ENCODE measurements at places on chromosomes 1 and 21.

GRCh38 chr21:24050231-24050630, 1557.0 kb downstream of the MRPL39 start:
- H3K27me3 ChIP-seq = no peaks in the 10 kb centered on the region
- no peaks in the 10 kb centered on the region for H3K4me1 ChIP-seq
- no peaks in the 10 kb centered on the region for H3K36me3 ChIP-seq
- no peak overlapping the region for H3K4me3 ChIP-seq
- no peak overlapping the region for H3K27ac ChIP-seq
- DNase-seq = no peak

DNA sequence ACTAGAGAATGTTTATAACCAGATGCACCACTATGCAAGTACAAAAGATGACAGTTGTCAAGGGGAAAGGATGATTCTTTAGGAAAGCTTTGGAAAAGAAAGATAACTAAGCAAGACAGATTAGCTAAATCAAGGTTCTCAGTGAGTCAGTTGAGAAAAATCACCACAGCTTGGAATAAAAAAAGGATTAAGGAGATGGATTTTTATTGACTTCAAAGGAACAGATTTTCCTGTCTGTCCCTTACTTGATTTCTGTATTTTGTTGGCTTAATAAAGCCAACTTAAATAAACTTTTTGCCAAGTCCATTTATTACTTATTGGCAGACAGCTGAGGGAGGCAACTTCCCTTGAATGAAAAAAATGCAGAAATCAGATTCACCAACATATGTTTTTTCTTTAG, 93.9 kb downstream of the NR5A2 start:
- H3K27ac ChIP-seq = no peak overlapping the region
- H3K4me3 ChIP-seq = no peak overlapping the region
- no peaks in the 10 kb centered on the region for H3K36me3 ChIP-seq
- no peak for DNase-seq
- H3K27me3 ChIP-seq = no peaks in the 10 kb centered on the region

GRCh38 chr1:96400089-96400488, 321.5 kb upstream of the PTBP2 start:
- no peaks in the 10 kb centered on the region for H3K4me1 ChIP-seq
- no peak overlapping the region for H3K4me3 ChIP-seq
- no peaks in the 10 kb centered on the region for H3K27me3 ChIP-seq
- no peaks in the 10 kb centered on the region for H3K36me3 ChIP-seq
- no peak for DNase-seq
- H3K27ac ChIP-seq = no peak overlapping the region

DNA sequence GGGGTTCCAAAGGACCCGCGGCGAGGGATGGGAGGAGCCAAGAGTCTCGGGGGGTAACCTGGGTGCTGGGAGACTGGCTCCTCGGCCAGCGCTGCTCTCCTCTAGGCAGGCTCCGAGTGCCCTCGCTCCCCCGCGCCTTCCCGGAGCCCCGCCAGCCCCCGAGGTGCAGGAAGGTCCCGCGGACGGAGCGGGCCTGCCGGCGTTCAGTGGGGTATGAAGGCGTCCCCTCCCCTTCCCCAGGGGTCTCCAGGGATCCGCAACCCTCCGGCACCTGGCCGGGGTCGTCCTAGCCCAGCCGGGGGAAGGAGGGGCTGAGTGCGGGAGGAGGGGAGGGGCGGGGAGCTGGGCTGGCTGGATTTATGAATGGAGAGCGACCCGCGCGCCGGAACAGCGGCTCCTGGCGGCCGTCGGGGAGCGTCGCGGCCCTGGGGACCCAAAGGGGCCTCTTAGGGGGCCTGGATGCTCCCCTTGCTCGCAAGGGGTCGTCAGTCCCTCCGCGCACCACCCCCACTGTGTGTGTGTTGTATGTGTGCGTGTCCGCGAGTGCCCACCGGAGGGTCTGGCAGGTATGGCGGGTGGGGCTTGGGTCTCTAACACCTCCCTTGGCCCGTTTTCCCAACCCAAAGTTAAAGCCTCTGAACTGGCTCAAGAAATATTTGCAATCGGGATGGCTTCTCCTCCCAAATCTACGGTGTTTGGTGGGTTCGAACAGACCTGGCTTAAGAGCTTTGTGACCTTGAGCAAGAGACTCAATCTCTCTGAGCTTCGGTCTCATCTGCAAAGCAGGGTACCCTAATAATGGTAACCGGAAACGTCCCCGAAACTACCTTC, 642 bp downstream of the HCRTR1 start:
- peak overlapping the region; percentile 73 for H3K4me3 ChIP-seq
- peaks cover 4% of the 10 kb centered on the region for H3K4me1 ChIP-seq
- no peak for DNase-seq
- no peak overlapping the region for H3K27ac ChIP-seq
- H3K27me3 ChIP-seq = no peaks in the 10 kb centered on the region

DNA sequence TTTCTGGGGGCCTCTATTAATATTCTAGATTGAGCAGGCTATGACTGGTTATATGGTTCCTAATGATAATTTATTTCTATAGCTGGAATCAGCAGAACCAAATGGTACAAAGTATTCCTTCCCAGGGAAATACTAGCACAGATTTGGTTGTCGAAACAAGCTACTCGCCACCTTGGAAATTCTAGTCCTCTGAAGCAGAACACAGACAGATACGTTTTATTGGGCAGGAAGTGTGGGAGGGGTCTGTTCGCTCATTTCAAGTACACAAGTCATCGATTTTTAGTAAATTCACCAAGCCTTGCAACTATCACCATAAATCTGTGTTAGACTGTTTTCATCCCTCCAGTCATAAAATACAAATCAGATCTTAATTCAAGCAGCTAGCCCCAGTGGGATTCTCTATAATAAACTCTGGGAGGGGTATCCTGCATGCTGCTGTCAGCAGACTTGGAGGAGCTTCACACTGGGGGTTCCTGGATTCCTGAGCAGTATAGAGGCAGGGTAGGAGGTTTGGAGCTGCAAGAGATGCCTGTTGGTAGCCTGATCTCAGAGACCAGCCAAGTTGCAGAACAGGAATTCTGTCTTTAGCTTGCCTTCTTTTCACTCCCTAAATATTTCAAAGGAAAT, 9.8 kb upstream of the GPR137B start:
- H3K27me3 ChIP-seq = no peaks in the 10 kb centered on the region
- no peak overlapping the region for H3K4me3 ChIP-seq
- no peaks in the 10 kb centered on the region for H3K36me3 ChIP-seq
- H3K27ac ChIP-seq = no peak overlapping the region
- H3K4me1 ChIP-seq = no peaks in the 10 kb centered on the region

GRCh38 chr1:159122005-159122621, 45.5 kb upstream of the AIM2 start:
- no peak for DNase-seq
- no peak overlapping the region for H3K27ac ChIP-seq
- H3K27me3 ChIP-seq = no peaks in the 10 kb centered on the region

- no peaks in the 10 kb centered on the region for H3K36me3 ChIP-seq
- no peaks in the 10 kb centered on the region for H3K4me1 ChIP-seq
- no peak overlapping the region for H3K27ac ChIP-seq
- no peak overlapping the region for H3K4me3 ChIP-seq
- DNase-seq = no peak
Measured at GRCh38 chr21:15468368-15468767, 261.4 kb upstream of the USP25 start.

DNA sequence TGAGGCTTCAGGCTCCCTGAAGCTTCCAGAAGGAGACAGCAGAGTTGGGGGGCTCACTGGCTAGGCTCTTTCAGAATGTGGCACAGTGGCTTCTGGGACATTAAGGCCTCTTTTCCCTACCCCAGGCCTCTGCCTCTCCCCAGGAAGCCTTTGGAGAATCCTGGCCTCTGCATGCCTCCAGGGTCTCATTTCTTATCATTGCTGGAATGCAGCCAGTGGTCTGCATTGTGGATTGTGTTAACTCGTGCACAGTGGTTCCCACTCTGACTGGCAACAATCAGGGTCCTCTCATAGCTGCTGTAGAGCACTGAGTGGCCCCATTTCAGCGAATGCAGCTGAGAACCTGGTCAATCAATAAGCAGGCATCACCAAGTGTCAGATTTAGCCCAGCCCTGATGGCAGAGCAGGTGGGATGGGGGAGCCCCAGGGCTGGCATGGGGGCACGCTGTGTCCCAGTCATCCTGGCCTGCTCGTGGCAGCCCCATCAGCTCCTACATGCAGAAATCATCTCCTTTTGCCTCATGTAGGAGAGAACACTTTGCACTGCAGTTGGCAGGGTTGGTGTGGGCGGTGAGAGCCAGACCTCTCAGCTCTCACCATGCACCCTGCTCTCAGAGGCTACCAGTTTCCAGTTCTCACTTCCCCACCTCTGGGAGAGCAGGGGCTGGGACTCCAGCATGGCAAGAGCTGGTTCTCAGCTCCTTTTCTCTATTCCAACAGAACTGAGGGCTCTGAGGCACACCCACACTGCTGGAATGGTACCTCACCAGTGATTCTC, 13.4 kb downstream of the ADORA1 start:
- H3K4me1 ChIP-seq = no peaks in the 10 kb centered on the region
- H3K27me3 ChIP-seq = no peaks in the 10 kb centered on the region
- DNase-seq = no peak
- H3K4me3 ChIP-seq = no peak overlapping the region
- no peaks in the 10 kb centered on the region for H3K36me3 ChIP-seq
- H3K27ac ChIP-seq = no peak overlapping the region

GRCh38 chr1:95653618-95654017, 419.6 kb downstream of the RWDD3 start:
- DNase-seq = no peak
- no peaks in the 10 kb centered on the region for H3K36me3 ChIP-seq
- H3K4me3 ChIP-seq = no peak overlapping the region
- no peaks in the 10 kb centered on the region for H3K4me1 ChIP-seq
- H3K27me3 ChIP-seq = no peaks in the 10 kb centered on the region

GRCh38 chr1:177665935-177666334, 303.9 kb downstream of the SEC16B start:
- no peaks in the 10 kb centered on the region for H3K4me1 ChIP-seq
- no peaks in the 10 kb centered on the region for H3K27me3 ChIP-seq
- DNase-seq = no peak
- H3K36me3 ChIP-seq = no peaks in the 10 kb centered on the region

GRCh38 chr21:35617491-35617890, 442.8 kb downstream of the SETD4 start:
- no peak overlapping the region for H3K4me3 ChIP-seq
- H3K36me3 ChIP-seq = no peaks in the 10 kb centered on the region
- no peak overlapping the region for H3K27ac ChIP-seq

DNA sequence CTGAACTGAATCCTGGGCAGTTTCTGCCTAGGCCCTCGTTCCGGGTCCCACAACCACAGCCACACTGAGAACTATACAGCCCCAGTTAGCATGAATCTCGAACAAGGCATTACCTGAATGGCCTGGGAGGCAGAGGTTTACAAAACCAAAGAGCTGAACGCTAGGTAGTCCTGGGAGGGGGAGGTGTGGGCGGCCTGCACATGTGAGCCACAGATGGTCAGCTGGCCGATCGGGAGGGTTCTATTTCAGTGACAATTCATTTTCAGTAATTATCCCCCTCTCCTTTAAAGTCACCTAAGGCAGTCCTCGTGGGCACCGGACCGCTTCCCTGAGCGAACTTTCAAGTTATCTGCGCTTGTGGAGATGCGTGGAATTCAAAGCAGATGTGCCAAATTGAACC, 111.9 kb downstream of the GLIS1 start:
- H3K36me3 ChIP-seq = no peaks in the 10 kb centered on the region
- H3K4me1 ChIP-seq = no peaks in the 10 kb centered on the region
- DNase-seq = peak; percentile 24
- H3K4me3 ChIP-seq = no peak overlapping the region
- H3K27me3 ChIP-seq = no peaks in the 10 kb centered on the region

DNA sequence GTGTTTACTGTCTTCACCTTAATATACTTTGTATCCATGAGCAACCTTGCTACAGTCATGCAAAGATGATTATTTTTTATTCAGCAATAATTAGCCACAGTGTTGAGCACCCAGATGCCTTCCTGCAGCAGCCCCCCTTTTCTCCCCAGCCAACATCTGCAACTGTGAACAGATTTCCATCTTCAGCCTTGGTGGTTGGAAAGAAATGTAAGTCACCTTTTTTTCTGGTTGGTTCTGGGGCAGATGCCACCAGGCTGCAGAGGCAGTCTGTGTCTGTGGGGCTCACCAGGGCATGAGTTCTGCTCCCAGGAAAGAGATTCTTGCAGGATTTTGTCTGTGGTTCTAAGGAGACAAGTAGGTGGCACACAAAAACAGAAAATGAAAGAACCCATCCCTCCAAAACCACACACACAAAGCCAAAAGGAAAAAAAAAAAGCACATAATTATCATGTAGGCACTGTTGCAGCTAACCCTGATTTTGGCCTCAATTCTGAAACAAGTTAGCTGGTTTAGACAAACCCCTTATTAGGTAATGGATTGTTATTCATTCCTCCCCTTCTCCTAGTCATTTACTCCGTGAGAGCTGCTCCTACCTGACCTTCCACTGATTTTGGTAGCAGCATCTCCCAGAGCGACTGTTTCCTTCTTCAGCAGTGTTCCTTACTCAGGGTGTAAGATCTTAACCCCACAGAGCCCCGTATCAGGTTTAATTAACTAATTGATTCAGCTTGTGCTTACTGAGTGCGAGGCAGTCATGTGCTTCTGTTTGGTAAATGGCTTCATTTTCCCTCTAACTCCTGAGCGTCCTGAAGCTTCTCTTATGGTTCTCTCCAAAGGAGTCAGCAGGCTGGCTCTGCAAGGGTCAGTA, 36.5 kb downstream of the GALNT2 start:
- peak overlapping the region; percentile 90 for H3K27ac ChIP-seq
- H3K36me3 ChIP-seq = no peaks in the 10 kb centered on the region
- DNase-seq = no peak
- no peaks in the 10 kb centered on the region for H3K27me3 ChIP-seq

- H3K27me3 ChIP-seq = peaks cover 3% of the 10 kb centered on the region
- H3K36me3 ChIP-seq = no peaks in the 10 kb centered on the region
- no peak overlapping the region for H3K27ac ChIP-seq
- H3K4me3 ChIP-seq = no peak overlapping the region
Measured at GRCh38 chr1:184033711-184034167, 3.8 kb downstream of the COLGALT2 start.
